ENCODE measurements at places on chromosomes 3 and 15.

DNA sequence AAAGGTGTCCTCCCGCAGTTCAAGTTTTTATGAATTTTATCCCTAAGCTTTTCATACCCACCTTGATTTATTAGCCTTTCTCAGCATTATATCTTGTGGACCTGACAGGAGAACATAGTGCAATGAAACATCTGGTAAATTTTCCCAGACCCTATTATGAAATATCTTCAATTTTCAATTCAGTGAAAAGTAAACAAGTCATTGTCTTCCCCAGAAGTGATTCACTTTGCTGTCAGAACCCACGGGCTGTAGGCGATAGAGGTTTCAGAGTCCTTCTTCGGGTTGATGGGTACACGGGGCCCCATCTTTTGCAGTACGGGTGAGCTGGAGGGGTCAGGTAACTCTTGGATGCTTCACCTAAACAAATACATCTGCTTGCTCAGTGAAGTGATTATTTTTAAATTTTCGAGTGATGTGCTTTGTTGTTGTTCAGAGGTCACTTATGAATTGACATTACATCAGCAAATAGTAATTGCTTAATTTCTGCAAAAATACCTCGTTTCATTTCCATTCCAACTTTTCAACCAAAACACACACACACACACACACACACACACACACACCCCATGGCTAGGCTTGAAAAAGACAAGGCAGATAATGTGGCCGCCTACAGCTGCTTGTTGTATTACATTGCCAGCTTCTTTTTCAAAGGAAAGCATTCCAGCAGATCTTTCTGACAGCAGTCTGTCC lies 102.9 kb downstream of the SEMA6D start:
- peak; percentile 57 for DNase-seq

GRCh38 chr3:69200384-69201068 lies 78.1 kb upstream of the LMOD3 start:
- DNase-seq: peak; percentile 87

GRCh38 chr15:40844696-40845030 lies 815 bp downstream of the SPINT1 start:
- no peak for DNase-seq

GRCh38 chr3:126472277-126473006 lies 3.2 kb downstream of the ZXDC start:
- peak; percentile 95 for DNase-seq

- DNase-seq: no peak
Observed at GRCh38 chr15:63839722-63840121, 6.0 kb upstream of the HERC1 start.

GRCh38 chr3:120418446-120418845 lies 32.3 kb downstream of the FSTL1 start:
- DNase-seq: peak; percentile 63

GRCh38 chr3:79167651-79168416 lies 600.0 kb downstream of the ROBO1 start:
- peak; percentile 80 for DNase-seq

GRCh38 chr3:52446631-52447511 lies 2.0 kb upstream of the SEMA3G start:
- peak; percentile 61 for DNase-seq

DNA sequence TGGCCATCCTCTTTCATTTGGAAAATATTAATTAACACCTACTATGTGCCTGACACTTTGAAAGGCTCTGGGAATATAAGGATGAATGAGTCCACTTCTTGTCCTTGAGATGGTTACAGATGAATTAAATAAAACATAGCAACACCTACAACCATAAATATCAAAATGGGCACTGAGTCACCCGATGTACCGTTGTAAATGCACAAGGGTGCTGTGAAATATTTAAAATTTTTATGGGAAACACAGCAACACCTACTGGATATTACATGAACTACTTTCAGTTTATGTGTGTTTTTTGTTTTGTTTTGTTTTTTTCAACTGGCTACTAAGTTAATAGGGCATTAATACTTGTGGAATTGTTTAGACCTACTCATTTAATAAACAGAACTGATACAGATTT lies 239.0 kb upstream of the NAALADL2 start:
- peak; percentile 12 for DNase-seq

DNA sequence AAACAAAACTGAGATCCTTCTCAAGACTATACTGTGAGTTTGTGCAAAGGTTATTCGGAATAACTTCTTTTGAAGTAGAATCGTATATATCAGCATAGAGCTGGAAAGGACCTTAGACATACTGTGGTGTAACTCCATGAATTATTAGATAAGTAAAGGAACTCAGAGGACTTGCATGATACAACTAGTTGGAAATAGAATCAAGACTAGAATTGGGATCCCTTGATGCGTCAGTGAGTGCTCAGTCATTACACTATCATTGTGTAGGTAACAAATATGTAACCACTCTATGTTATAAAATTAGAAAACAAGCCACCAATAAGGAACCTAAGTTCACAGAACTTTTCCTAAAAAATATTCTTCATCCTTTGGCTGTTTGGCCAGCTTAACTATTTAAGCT lies 61.1 kb downstream of the CBLB start:
- no peak for DNase-seq

- no peak for DNase-seq
Observed at GRCh38 chr15:50250760-50251394, 14.6 kb downstream of the HDC start.

All from fibroblast of villous mesenchyme (primary cell).